ENCODE measurements at places on chromosomes 7 and 10.

GRCh38 chr10:61028861-61029361, 84.9 kb upstream of the RHOBTB1 start:
- DNase-seq: no peak

DNA sequence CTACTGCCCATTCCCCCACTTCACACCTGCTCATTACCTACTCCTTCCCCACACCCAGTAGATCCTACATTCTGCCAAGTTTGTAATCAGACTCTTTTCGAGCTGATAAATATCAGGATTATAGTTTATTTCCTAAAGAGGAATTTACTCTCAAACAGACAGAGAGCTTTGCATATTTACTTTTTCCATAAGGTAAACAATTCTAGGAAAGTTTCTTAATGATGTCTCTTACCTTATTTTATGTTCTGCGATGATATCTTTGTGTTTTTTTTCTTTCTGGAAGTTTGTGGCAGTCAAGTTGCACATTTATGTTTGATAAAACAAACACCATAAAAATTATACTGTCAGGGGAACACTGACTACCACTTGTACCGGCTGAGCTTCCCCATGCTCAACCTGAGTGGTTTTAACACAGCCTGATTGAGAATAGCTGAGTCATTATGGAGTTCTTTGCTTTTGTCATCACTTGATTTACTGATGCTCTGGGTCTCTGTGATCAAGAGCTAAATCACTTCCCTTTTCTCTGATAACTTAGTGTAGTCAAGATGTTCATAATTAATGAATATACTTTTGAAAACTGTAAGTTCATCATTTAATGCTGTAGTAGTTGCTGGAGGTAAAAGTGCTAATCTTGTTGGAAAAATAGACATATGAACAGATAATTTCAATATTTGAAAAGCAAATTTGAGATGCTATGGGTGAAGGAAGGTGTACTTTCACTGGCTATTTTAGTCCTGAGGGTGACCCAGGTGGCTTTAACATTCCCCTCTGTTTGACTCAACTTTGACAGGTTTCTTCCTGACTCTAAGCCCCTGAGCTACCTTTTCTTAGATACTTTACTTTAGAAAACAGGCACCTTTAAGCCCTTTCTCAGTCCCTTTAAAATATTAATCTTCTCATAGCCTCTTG, 1034.5 kb upstream of the LRRTM3 start:
- DNase-seq: no peak

DNA sequence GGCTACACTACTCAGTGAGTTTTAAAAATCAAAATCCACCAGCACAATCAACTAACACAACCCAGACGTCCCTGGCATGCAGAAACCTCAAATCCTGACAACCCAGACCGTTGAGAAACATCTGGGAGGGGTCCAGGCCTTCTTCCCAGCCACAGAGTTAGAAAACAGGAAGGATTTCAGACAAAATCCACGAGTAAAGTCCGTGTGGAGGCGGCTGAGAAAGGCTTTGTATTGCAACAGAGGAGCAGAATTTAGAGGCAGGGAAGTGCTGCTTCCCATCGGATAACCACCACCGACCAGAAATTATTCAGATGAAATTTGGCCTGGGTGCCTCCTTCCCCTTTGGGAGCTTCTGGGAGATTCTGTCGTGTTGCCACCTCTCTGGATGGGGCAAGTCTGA, 61.5 kb downstream of the TNS3 start:
- no peak for DNase-seq

- no peak for DNase-seq
Measured at GRCh38 chr7:45892407-45893035, 4.2 kb downstream of the IGFBP1 start.

- DNase-seq: no peak
Measured at GRCh38 chr10:3435671-3436070, 263.1 kb upstream of the PITRM1 start.

DNA sequence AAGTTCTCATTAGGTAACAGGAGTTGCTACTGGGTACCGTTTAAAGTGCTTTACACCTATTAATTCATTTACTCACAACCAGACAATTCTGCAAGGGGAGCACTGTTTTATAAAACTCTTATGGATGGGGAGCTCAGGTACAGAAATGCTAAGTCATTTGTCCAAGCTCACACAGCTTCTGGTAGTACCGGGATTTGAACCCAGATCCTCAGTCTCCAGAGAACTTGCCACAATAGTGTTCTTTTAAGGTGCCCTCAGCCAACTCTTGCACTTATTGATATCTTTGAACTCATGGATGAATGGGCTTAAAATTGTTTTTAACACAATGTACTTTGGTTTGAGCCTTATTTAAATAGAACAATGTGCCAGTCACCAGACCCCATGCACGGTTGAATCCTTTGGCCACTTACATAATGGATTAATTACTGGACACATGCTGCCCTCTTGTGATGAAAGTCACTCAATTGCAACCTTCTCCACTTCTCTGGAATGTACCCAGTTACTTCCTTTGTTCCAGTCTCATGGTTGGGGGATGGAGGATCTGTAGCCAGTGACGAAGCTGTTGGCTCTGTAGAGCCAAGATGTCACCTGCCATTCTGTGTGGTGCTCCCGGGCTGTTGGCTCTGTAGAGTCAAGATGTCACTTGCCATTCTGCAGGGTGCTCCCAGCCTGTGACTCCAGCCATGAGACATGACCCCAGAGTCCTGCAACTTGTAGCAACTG, 65.6 kb downstream of the NOD1 start:
- peak; percentile 45 for DNase-seq

DNA sequence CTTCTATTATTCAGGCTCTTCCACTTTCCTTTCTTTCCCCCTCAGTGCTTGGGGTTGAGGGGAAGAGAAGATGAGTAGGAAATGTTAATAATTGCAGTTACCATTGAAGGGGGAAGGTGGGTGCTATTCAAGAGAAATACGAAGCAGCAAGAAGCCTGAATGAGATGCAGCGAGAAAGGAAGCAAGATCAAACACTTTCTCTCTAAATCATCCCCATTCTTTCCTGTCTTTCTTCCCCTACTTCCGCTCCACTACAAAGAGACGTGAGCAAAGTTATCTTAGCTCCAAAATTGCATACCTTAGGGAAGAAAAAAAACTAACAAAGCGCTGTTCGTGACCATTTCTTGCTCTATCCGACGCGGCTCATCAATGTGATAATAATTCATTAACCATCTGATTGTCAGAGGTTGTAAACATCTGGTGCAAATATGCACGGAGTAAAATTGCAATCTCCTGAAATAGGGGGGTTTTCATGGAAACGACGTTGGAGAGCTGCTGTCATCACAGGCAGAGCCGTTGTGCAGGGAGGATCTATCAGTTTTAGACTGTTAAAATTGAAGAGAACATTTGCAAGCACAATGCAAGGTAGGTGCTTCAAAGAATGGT, 15.2 kb upstream of the PARD3 start:
- DNase-seq: no peak

- DNase-seq: no peak
Measured at GRCh38 chr7:87934699-87935383, 790 bp downstream of the ADAM22 start.

DNA sequence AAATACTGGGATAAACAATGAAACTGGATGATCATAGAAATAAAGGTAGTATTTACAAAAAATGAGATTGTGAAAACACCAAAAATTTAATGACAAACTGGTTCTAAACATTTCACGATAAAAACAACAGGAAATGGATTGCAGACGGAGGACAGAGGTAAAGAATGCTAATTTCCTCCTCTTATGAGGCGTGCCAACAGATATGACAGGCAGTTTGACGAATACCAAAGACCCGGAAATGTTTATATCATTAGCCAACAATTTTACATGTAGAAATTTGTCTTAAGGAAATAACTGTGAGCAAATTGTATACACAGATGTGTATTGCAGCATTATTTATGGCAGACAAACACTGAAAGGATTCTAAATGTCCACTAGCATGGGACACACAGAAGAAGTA, 162.0 kb upstream of the MGMT start:
- no peak for DNase-seq

DNA sequence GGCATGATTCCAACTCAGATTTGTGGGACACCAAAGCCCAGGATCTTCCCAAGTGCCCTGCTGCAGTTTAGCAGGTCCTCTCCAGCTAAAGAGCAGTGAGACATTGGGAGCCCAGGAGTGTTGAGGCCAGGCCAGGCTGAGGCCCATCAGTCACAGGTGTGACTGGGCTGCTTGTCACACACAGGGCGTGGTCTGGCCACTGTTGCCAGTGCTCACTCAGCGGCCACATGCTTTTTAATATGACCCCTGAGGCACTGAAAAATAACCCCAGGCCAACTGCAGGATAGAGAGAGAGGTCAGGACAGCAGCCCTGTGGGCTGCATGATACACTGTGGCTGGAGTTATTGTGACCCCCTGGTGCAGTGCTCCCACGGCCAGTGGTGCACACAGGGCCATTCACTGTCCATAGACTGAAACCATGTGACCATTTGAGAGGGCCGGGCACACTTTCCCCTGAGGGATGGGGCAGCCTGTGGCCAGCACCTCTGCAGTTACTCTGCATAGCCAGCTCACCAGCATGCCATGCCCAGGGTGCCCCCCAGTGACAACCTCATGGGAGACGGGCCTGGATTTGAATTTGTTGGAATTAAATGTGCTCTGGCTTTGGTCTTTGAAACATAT, 4.2 kb downstream of the GDF2 start:
- DNase-seq: no peak

- DNase-seq: no peak
Measured at GRCh38 chr10:49056356-49056755, 59.0 kb downstream of the VSTM4 start.

GRCh38 chr7:144834641-144835144, 1.2 kb downstream of the TPK1 start:
- DNase-seq: peak; percentile 61

GRCh38 chr7:154861589-154861988, 141.3 kb downstream of the PAXIP1 start:
- no peak for DNase-seq

DNA sequence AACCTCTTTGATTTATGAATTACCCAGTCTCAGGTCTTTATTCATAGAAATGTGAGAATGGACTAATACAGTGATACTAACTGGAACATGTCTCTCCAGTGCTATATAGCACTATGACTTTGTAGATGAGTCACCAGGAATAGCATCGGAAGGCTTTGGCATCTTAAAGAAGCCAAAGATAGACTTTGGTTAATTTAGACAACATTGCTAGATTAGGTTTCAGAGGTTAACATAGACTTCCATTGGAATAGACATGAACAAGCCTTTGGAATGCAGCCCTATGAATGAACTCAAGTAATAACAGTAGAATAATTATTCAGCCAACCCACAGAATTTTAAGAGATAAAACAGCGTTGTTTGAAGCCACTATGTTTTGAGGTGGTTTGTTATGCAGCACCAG, 169.2 kb downstream of the HGF start:
- DNase-seq: no peak

- no peak for DNase-seq
Measured at GRCh38 chr10:125104559-125104958, 55.8 kb downstream of the CTBP2 start.

DNA sequence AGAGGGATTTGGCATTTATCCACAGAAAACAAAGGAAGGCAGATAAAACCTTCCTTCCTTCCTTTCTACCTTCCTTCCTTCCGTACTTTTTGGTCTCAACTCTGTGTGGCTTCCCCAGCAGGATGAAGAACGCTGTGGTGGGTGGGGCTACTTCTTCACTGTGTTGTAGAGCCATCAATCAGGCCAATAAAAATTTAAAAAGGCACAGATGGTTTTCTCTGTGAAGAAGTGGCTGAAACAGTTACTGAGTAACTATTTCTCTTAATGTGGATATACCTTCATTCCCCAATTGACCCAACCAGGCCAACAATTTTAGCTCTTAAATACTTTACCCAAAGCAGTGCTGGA, 75.8 kb downstream of the ZNF92 start:
- DNase-seq: no peak

GRCh38 chr7:99822731-99823718, 4.8 kb upstream of the CYP3A43 start:
- DNase-seq: no peak

DNA sequence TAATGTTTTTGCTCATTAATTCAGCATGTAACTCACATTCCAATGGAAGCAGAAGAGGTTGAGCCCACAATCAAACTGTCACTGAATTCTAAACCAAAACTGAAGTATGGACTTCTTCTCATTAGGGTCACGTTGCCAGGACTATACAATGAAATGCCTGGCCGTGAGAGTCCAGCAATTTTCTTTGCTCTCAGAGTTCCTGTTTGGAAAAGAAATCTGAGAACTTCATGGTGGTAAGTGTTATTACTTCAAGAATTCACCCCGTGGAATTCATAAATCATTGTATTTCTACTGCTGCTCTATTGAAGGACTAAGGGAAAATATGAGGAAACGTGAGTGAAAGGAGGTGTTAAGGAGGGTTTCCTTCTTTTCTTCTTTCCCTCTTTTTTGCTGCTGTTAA, 441.8 kb upstream of the AKR1E2 start:
- DNase-seq: no peak

DNA sequence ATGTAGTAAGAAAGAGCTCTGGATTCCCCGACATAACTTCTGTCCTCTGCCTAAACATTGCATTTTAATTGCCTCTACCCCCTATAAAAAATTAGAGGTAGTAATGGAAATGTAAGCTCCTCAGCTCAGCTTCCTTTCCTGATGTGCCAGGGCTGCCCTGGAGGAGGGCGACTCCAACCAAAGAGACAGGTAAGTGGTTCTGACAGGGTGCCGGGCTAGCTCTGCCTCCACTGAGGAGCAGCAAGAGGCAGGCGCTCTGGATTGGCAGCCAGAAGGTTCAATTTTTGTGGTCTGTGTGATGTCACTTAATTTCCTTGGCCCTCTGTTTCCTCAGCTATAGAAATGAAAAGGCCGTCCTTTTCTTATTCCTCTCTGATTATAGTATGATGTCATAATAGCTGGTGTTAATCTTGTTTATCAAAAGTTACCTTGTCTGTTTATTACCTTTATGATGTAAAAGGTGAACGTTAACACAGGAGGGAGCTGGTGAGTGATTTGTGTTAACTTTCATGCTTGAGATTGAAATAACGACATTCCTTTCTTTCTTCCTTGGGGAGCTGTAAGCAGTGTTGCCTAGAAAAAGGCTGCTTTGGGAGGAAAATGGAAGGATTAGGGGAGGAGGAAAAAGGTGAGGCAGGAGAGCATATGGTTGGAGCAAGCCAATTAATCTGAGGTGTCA, 51.8 kb downstream of the ANLN start:
- no peak for DNase-seq

- DNase-seq: no peak
Measured at GRCh38 chr10:109359316-109359715, 564.0 kb downstream of the XPNPEP1 start.

All from CD4-positive, alpha-beta T cell treated with Interleukin-4 for 4 hours (primary cell).